Stimulated activated CD4-positive, alpha-beta T cell treated with anti-CD3 and anti-CD28 coated beads, TNF-alpha, amount 100 ng/mL, for 24 hours (primary cell): ENCODE measurements at places on chromosomes 2 and 18.

DNA sequence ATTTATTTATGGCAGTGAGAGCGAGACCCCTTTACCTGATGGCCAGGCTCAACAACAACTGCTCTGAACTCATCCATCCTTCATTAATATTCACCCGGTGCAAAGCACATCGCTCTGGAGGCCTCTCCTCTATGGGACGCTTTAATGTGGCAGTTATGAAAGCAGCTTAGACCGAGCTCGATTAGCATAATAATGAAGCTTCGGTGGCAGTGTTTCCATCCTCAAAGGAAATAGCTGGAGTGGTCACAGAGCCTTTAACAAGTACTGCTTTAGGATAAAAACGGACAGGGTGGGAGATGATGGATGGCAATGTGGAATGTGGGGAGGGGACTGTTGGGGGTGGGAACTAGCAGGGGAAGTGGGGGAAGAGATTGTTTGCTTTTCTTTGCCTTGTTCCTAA, 243.9 kb downstream of the SLC4A3 start:
- no peak for DNase-seq

- no peak for DNase-seq
Observed at GRCh38 chr2:44766220-44766619, 175.3 kb upstream of the SIX3 start.

DNA sequence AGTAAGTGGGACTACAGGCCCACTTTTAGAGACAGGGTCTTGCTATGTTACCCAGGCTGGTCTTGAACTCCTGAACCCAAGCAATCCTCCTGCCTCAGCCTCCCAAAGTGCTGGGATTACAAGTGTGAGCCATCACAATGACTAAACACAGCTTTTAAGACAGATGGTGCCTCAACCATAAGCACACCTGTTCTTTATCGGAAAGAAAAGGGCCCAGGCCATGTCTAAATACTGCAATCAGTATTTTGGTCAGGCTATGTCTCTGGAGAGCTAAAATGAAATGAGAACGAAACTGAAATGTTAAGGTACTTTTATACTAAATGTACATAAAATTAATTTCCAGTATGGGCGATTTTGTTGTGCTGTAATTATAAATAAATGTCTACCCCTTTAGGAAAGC, 69.5 kb upstream of the SPTBN1 start:
- DNase-seq, result no peak

- no peak for DNase-seq
Observed at GRCh38 chr18:73962256-73962655, 185.4 kb downstream of the FBXO15 start.

GRCh38 chr2:176967911-176968450, 244.6 kb upstream of the HNRNPA3 start:
- DNase-seq, result no peak

- no peak for DNase-seq
Observed at GRCh38 chr2:132668189-132668823, 1.7 kb downstream of the LYPD1 start.

DNA sequence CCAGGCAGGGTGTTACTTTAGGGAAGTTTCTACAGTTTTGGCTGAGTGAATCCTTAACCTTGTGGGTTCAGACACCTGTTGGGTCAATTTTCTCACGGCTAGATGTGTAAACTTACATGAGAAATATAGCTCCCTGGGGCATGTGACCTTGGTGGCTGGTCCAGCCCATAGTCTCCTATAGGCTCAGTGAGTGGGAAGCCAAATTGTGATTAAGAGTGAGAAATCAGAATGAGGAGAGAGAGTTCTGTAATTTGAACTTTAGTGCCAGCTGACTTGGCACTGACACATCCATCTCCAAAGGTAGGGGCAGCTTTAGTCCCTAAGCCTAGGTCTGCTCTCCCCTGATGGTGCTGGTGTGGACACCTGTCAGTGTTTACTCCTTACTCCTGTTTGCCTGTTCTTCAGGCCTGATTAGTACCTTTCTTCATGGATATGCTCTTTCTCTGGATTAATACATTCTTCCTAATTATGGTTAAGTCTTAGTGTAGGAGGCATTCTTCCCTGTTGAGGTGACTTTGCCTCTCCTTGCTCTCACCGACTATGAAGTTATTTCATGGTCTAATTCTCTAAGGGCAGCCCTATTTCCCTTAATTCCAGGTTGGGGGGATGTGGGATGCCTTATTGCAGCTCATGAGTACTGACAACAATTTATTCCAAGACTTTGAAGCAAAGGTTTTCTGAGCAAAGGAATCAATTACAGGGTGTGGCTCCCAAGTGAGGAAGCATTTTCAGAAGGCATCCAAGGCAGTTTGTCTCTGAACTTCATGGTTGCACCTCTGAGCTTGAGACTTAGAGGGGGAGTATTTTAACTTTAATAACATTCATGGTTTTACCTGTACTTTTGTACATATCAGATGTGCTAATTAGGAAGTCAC, 177.3 kb downstream of the DYSF start:
- no peak for DNase-seq

- no peak for DNase-seq
Observed at GRCh38 chr18:44186001-44186400, 494.7 kb upstream of the SETBP1 start.

DNA sequence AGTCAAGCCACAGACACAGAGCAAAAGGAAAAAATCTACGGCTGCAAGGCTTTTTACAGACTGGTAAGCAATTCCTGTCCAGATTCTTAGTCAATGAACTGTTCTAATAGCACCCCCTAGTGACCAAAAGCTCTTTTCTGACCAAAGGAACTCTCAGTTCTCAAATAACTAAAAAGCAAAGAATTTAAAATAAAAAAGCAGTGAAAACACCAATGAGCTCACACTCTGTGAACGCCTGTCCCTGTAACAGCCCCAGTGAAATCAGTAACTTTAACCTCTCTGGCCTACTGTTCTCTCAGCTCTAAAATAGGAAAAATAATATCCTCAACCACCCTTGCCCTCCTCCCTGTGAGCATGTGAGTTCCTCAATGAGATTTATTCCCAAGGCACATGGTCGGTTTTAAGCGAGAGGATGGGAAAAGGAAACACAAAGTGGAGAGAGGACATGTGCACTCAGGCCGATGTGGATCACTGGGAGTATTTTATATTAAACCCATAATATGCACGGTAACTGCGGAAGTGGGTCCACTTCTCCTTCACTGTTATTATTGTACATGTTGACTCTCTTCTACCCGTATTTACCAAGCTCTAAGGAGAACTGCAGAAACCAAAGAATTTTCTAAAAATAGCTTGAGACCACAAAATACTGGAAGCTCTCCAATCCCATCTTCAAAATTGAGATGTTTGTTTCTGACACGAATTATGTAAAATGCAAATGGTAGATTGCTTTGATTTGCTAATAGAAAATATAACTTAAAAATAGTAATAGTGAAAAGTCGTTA, 128.5 kb downstream of the STK39 start:
- no peak for DNase-seq
